ENCODE measurements at places on chromosomes 2 and 18. TPM values are rescaled to one million over a fixed set of nuclear protein-coding genes. Genes with fewer than 3 reads are reported as not detected.

ZNF2 gene
- 1.6 TPM for total RNA-seq

DSG1 gene
- total RNA-seq = 33.7 TPM

C1QL2 gene
- not detected for total RNA-seq

PIGN gene
- total RNA-seq = 37.1 TPM

PDCD1 gene
- total RNA-seq = 0.20 TPM

HOXD3 gene
- total RNA-seq = 0.52 TPM

PSMG2 gene
- 61.4 TPM for total RNA-seq

TUBA4A gene
- total RNA-seq = 138 TPM

HOXD11 gene
- total RNA-seq = not detected

INPP5D gene
- total RNA-seq = 6.2 TPM

APLF gene
- 4.2 TPM for total RNA-seq

ERICH2 gene
- not detected for total RNA-seq

LHCGR gene
- not detected for total RNA-seq

All from esophagus mucosa (tissue), 1 donor.